ENCODE measurements at places on chromosomes 4 and X. TPM values are rescaled to one million over a fixed set of nuclear protein-coding genes. Genes with fewer than 3 reads are reported as not detected.
A peak's percentile ranks its signal among the peaks of the same experiment; 100 is the strongest.

Gene UGT8
- 0.18 TPM for total RNA-seq

DNA sequence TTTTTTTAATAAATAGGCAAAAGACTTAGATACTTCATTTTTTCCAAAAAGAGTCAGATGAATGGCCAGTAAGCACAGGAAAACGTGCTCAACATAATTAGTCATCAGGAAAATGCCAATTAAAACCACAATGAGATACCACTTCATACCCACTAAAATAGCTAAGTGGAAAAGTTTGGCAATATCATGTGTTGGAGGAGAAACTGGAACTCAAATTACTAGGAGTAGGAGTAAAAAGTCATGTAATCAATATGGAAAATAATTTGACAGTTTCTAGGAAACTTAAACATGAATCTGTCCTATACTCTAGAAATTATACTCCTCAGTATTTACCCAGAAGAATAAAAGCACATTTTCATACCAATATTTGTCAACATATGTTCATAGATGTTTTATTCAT lies 449.8 kb downstream of the INPP4B start:
- peaks cover 82% of the 10 kb centered on the region for H3K4me1 ChIP-seq
- H3K36me3 ChIP-seq = peaks cover 85% of the 10 kb centered on the region
- H3K27ac ChIP-seq = peak overlapping the region; percentile 94
- H3K4me3 ChIP-seq = peak overlapping the region; percentile 47
- H3K27me3 ChIP-seq = no peaks in the 10 kb centered on the region

GRCh38 chr4:87310691-87311335 lies 11.9 kb downstream of the HSD17B13 start:
- no peak for DNase-seq
- no peaks in the 10 kb centered on the region for H3K27me3 ChIP-seq
- peaks cover 6% of the 10 kb centered on the region for H3K4me1 ChIP-seq

- peaks cover 46% of the 10 kb centered on the region for H3K36me3 ChIP-seq
- H3K4me1 ChIP-seq = peaks cover 30% of the 10 kb centered on the region
- no peak for DNase-seq
Measured at GRCh38 chr4:145075742-145076468, 22.1 kb downstream of the ANAPC10 start.

Gene ZFYVE28
- total RNA-seq = 9.3 TPM

Gene SORCS2
- not detected for total RNA-seq

GRCh38 chr4:83783215-83783614 lies 247.3 kb downstream of the GPAT3 start:
- no peaks in the 10 kb centered on the region for H3K36me3 ChIP-seq
- H3K4me1 ChIP-seq = no peaks in the 10 kb centered on the region
- H3K27me3 ChIP-seq = peaks cover 4% of the 10 kb centered on the region
- no peak for DNase-seq
- H3K4me3 ChIP-seq = no peak overlapping the region

- no peaks in the 10 kb centered on the region for H3K36me3 ChIP-seq
- peaks cover 7% of the 10 kb centered on the region for H3K4me1 ChIP-seq
- H3K27ac ChIP-seq = no peak overlapping the region
- no peak for DNase-seq
- H3K27me3 ChIP-seq = peaks cover 5% of the 10 kb centered on the region
Measured at GRCh38 chr4:120856294-120856693, 66.2 kb downstream of the PRDM5 start.

Gene GPRASP1
- total RNA-seq = 5.1 TPM

GRCh38 chr4:151004222-151004621 lies 10.9 kb downstream of the LRBA start:
- no peaks in the 10 kb centered on the region for H3K27me3 ChIP-seq
- no peak for DNase-seq
- H3K36me3 ChIP-seq = peaks cover 33% of the 10 kb centered on the region
- H3K4me1 ChIP-seq = peaks cover 43% of the 10 kb centered on the region
- no peak overlapping the region for H3K4me3 ChIP-seq

DNA sequence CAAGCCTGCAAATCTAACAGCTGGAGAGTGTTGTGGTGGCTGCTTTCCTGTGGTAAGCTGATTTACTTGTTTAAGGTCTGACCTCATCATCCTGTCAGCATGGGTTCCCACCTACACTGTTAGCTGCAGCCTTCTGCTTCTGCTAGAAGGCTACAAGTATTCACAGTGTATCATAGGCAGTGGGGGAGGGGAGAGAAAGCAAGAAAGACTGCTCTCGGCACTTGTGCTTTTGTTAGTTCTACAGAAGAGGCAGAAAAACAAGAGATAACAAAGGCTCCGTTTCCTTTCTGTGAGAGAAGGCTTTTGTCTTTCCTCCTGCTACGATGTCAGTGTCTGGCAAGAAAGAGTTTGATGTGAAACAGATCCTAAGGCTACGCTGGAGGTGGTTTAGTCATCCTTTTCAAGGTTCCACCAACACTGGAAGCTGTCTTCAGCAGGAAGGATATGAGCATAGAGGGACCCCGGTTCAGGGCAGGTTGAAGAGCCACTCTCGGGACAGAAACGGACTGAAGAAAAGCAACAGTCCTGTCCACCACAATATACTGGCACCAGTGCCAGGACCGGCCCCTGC lies at the start of gene KLHL4:
TSS of gene KLHL4 (plus strand) at position 232 of the 571 bp plus-strand sequence. CDS start at position 324, 92 bp downstream.
- H3K27ac ChIP-seq = no peak within 1 kb of the TSS
- DNase-seq = peak; percentile 2
- no peaks in the 10 kb centered on the region for H3K4me1 ChIP-seq
- no peaks in the 10 kb centered on the region for H3K36me3 ChIP-seq
- no peaks in the 10 kb centered on the region for H3K27me3 ChIP-seq

Gene REPS2
- not detected for total RNA-seq

- H3K27me3 ChIP-seq = no peaks in the 10 kb centered on the region
- no peaks in the 10 kb centered on the region for H3K4me1 ChIP-seq
- no peak overlapping the region for H3K4me3 ChIP-seq
- DNase-seq = no peak
Measured at GRCh38 chrX:74085642-74086236, 218.2 kb upstream of the ZCCHC13 start.

DNA sequence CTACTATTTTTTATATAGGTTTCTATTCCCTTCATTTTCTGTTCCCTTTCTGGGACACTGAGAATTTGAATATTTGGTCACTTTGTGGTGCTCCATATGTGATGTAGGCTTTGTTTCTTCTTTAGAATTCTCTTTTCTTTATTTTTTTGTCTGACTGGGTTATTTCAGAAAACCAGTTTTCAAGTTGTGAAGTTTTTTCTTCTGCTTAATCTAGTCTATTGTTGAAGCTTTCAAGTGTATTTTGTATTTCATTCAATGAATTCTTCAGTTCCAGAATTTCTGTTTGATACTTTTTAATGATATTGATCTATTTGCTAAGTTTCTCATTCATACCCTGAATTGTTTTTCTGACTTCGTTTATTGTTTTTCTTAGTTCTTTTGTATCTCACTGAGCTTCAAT lies 96.2 kb upstream of the HAND2 start:
- H3K4me1 ChIP-seq = no peaks in the 10 kb centered on the region
- H3K27ac ChIP-seq = no peak overlapping the region
- no peaks in the 10 kb centered on the region for H3K27me3 ChIP-seq
- no peak for DNase-seq
- no peaks in the 10 kb centered on the region for H3K36me3 ChIP-seq

DNA sequence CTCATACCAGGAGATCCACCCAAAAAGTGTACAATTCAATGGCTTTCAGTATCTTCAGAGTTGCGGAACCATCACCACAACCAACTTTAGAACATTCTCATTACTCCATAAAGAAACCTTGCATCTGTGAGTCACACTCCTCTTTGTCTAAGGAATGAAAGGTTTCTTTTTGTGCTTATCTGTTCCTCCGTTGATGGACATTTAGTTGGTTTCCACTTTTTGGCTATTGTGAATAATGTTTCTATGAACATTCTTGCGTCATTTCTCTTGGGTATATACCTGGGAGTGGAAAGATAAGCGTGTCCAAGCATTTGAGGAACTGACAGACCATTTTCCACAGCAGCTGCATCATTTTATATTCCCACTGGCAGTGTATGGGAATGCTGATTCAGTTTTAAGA lies 10.6 kb downstream of the FAM184B start:
- no peaks in the 10 kb centered on the region for H3K27me3 ChIP-seq
- peaks cover 3% of the 10 kb centered on the region for H3K4me1 ChIP-seq
- H3K4me3 ChIP-seq = no peak overlapping the region
- no peak for DNase-seq
- no peak overlapping the region for H3K27ac ChIP-seq

GRCh38 chr4:32909736-32910135 lies 2189.6 kb downstream of the PCDH7 start:
- H3K27ac ChIP-seq = no peak overlapping the region
- DNase-seq = no peak
- no peaks in the 10 kb centered on the region for H3K36me3 ChIP-seq
- no peaks in the 10 kb centered on the region for H3K27me3 ChIP-seq
- H3K4me3 ChIP-seq = no peak overlapping the region
- no peaks in the 10 kb centered on the region for H3K4me1 ChIP-seq

Gene MAML3
- 1.6 TPM for total RNA-seq

Gene AMOT
- 1.5 TPM for total RNA-seq

Gene CENPVL3
- total RNA-seq = 0.33 TPM

DNA sequence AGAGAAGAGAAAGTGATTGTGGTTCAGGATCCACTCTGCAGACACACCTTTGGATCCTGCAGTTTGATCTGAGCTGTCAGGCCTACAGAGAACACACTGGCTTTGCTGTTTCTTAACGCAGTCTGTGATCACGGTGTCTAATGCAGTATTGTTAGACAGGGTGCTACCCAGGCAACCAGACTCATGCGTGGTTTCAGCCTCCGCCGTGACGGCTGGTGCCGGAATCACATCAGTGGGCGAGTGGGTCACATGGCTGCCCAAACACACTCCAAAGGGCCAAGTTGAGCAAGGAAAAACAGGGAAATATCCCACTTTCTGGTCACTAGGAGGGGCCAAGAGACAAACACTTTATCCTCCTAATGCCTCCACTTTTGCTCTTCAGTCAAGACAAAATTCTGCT lies 27.5 kb downstream of the CCDC149 start:
- H3K27ac ChIP-seq = no peak overlapping the region
- no peak overlapping the region for H3K4me3 ChIP-seq
- H3K4me1 ChIP-seq = no peaks in the 10 kb centered on the region

Gene ASB9
- total RNA-seq = 0.14 TPM
